ENCODE measurements at places on chromosomes 3 and 15.
A peak's percentile ranks its signal among the peaks of the same experiment; 100 is the strongest.

- no peak for DNase-seq
Measured at GRCh38 chr3:134078169-134078831, 48.6 kb upstream of the SLCO2A1 start.

DNA sequence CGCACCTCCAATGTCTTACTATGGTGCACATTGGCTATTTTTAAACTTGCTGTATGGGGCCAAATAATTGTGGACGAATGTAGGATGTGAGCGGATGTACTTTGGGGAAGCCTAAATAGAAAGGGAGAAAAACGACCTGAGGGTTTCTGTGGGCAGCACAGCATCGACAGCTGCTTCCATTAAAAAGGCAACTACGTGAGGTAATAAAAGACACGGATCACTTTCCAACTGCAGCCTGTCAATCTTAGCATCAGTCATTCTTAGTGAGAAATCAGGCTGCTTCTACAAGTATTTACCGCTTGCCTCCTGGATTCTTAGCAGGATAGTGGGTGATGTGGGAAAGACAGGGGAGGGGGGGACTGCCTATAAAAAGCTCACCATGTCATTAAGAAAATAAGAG lies 186.7 kb upstream of the SLC2A2 start:
- DNase-seq: no peak

DNA sequence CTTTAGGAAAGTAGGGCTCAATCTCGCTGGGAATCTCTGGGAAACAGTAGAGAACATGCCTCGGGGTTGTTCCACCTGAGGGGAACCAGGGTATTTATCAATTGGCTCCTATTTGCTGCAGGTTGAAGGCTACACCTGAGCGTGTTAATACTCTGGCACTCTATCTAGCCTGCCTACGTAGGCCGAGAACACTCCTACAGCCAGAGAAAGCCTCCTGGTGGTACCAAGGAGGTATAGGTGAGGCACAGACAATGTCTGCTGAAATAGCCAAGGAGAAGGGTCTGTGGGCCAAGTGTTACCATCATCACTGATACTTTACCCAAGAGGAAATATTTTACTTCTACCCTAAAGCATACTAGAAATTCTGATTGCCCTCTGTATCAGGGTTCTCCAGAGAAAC lies 341.0 kb upstream of the UBE2E2 start:
- no peak for DNase-seq

DNA sequence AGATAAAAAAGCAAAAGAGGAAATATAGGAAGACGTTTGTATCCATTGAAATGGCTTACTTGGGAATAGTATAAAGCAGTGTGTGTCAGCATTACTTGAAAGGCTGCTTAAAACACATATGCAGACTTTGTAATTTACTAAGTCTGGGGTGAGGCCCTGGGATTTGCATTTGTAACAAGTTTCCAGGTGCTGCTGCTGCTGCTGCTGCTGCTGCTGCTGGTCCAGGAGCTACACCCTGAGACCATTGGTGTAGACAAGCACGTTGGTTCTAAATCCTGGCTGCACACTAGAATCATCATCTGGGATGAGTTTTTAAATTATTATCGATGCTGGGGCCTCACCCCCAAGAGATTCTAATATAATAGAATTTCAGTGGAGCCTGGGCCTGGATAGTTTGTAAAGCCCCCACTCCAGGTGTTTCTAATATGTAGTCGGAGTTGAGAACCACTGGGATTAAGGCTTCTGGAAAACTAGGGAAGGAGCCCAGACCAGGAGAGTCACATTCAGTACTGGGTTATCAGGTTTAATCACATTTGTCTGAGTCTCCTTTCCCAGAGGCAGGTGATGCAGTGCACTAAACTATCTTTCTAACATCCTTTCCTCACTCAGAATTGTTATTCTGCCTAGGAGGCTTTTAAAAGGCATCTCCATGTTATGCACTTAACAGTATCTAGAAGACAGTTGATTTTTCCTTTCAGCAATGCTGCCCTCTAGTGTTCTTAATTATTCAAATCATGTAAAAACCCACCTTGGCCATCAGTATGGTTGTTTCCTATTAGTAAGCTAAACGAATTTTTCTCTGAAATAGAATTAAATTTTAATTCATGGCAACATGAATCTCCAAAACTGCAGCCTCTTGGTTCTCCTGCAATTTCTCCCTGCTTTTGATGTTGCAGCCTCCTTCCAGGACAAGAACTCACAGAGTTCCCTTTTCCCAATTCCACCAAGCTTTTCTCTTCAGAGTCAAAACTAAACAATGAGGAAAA lies 45.4 kb downstream of the SSR3 start:
- peak; percentile 44 for DNase-seq

- no peak for DNase-seq
Measured at GRCh38 chr3:55630921-55631299, 143.8 kb upstream of the WNT5A start.

GRCh38 chr3:8485141-8485870 lies 16.3 kb upstream of the LMCD1 start:
- DNase-seq: no peak

DNA sequence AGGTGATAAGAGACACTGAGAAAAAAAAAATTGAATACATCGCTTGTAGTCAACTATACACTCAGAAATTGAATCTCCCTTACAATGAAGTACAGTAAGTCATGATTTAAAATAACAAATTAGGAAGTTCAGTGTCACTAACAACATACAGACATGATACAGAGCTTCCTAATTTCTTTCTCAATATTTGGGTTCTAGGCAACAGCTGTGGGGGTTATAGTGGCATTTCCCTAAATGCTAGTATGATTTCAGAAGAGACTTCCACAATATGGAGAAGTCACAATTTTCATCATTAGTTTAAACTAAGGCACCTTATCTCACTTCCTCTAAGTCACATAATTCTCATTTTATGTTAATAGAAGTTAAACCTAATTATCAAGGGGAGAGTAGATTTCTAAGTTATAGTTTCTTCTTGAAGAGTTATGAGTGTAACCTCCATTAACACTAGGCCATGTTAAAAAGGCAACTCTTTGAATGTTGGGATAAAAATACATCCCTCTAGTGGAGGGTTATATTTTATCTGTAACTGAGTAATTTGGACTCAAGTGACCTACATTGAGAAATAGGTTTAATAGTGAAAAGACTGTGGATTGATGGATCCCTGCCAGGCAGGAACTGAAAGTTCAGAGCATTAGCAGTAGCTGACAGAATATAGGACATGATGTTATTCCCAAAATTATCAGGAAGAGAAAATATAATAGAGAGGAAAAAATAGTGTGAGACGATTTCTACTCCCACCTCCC lies 286.0 kb upstream of the SUCLG2 start:
- DNase-seq: no peak

DNA sequence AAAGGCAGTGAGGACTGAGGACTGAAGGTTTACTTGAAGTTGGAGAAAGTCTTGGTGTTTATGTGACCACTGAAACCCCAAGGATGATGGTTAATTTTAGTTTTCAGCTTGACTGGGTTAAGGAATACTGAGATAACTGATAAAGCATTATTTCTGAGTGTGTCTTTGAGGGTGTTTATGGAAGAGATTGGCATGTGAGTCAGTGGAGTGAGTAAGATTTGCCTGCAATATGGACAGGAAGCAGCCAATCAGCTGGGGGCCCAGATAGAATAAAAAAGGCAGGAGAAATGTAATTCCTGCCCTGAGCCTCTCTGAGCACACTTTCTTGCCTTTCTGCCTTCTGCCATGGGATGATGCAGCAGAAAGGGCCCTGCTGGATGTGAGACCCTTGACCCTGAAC lies 92.4 kb downstream of the KBTBD8 start:
- DNase-seq: peak; percentile 47

- DNase-seq: no peak
Measured at GRCh38 chr3:42749025-42749752, 23.9 kb downstream of the CCDC13 start.

Data from mammary epithelial cell (primary cell).